ENCODE measurements at places on chromosomes 4 and X. TPM values are rescaled to one million over a fixed set of nuclear protein-coding genes. Genes with fewer than 3 reads are reported as not detected.

- no peaks in the 10 kb centered on the region for H3K27me3 ChIP-seq
- peak; percentile 72 for DNase-seq
- peaks cover 27% of the 10 kb centered on the region for H3K36me3 ChIP-seq
- H3K27ac ChIP-seq = peak overlapping the region; percentile 73
These were observed 93.4 kb downstream of the TMA16 start for GRCh38 chr4:163587867-163588266.

DNA sequence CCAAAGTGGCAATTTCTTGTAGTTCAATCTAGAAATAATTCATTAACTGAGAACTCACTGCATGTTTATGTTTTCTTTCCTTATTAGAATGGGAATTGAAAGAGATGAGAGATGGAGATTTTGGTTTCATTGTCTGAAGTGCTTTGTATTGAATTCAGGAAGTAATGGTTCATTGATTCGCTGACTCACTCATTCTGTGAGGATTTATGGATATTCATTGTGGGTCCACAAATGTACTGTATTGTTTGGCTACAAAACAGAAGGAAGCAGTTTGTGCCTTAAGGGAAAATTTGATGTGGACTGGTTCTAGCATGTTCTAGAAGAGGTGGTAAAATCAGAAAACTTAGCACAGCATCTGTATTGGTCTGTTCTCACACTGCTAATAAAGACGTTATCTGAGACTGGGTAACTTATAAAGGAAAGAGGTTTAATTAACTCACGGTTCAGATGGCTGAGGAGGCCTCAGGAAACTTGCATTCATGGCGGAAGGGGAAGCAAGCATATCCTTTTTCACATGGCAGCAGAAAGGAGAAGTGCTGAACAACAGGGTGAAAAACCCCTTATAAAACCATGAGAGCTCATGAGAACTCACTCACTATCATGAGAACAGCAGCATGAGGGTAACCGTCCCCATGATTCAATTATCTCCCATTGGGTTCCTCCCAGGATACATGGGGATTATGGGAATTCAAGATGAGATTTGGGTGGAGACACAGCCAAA, 132.3 kb upstream of the VCX3A start:
- no peaks in the 10 kb centered on the region for H3K36me3 ChIP-seq
- H3K27me3 ChIP-seq = no peaks in the 10 kb centered on the region
- peak overlapping the region; percentile 39 for H3K27ac ChIP-seq

DNA sequence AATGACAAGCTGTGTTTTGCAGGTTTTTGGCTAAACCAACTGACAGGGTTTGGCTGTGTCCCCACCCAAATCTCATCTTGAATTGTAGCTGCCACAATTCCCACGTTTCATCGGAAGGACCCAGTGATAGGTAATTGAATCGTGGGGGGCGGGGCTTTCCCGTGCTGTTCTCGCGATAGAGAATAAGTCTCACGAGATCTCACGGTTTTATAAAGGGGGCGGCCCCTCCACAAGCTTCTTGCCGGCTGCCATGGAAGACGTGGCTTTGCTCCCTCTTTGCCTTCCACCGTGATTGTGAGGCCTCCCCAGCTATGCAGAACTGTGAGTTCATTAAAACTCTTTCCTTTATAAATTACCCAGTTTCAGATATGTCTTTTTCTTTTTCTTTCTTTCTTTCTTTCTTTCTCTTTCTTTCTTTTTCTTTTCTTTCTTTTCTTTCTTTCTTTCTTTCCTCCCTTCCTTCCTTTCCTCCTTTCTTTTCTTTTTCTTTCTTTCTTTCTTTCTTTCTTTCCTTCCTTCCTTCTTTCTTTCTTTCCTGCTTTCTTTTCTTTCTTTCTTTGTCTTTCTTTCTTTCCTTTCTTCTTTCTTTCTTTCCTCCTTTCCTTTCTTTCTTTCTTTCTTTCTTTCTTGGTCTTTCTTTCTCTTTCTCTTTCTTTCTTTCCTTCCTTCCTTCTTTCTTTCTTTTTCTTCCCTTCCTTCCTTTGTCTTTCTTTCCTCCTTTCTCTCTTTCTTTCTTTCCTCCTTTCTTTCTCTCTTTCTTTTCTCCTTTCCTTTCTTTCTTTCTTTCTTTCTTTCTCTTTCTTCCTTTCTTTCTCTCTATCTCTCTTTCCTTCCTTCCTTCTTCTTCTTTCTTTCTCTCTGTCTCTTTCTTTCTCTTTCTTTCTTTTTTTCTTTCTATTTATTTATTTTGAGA, 54.8 kb downstream of the SHOX start:
- peaks cover 10% of the 10 kb centered on the region for H3K36me3 ChIP-seq
- H3K4me1 ChIP-seq = no peaks in the 10 kb centered on the region
- DNase-seq = no peak
- no peak overlapping the region for H3K4me3 ChIP-seq

DNA sequence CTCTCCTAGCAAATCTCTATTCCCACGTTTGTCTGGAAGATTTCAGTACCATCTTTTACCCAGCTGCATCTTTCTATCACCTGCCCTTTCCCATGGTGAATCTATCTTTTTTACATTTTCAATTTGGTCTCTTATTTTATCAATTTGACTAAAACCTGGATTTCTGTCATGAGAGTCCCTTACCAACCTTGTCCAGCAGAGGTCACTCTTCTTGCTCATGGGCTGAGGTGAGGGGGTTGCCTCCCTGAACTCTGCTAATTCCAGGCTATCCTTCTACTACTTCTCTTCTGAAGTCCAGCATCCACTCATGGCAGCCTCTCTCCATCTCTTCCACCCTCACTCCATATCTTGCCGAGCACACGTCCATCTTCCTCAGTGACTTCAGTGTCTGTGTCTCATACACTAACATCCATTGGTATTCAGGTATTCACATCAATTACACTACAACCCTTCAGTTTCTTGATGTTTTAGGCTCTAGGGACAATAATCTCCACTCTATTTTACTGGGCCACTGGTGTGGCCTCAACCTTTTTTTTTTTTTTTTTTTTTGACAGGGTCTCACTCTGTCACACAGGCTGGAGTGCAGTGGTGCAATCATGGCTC, 17.8 kb upstream of the ZNF827 start:
- no peaks in the 10 kb centered on the region for H3K36me3 ChIP-seq
- no peak overlapping the region for H3K27ac ChIP-seq
- peak; percentile 44 for DNase-seq
- no peaks in the 10 kb centered on the region for H3K27me3 ChIP-seq
- H3K4me3 ChIP-seq = no peak overlapping the region
- peaks cover 14% of the 10 kb centered on the region for H3K4me1 ChIP-seq

- no peak overlapping the region for H3K4me3 ChIP-seq
- H3K4me1 ChIP-seq = peaks cover 17% of the 10 kb centered on the region
- DNase-seq = no peak
- peaks cover 8% of the 10 kb centered on the region for H3K36me3 ChIP-seq
These were observed 2.0 kb downstream of the HSPA4L start for GRCh38 chr4:127783955-127784770.

- no peak overlapping the region for H3K4me3 ChIP-seq
- H3K27ac ChIP-seq = no peak overlapping the region
- no peaks in the 10 kb centered on the region for H3K4me1 ChIP-seq
- DNase-seq = no peak
- no peaks in the 10 kb centered on the region for H3K36me3 ChIP-seq
- H3K27me3 ChIP-seq = no peaks in the 10 kb centered on the region
These were observed 531.8 kb upstream of the GALNTL6 start for GRCh38 chr4:171281359-171281758.

- H3K27ac ChIP-seq = no peak overlapping the region
- H3K4me1 ChIP-seq = no peaks in the 10 kb centered on the region
- no peak overlapping the region for H3K4me3 ChIP-seq
- peaks cover 8% of the 10 kb centered on the region for H3K27me3 ChIP-seq
These were observed 241.4 kb upstream of the PGRMC2 start for GRCh38 chr4:128528793-128529553.

DNA sequence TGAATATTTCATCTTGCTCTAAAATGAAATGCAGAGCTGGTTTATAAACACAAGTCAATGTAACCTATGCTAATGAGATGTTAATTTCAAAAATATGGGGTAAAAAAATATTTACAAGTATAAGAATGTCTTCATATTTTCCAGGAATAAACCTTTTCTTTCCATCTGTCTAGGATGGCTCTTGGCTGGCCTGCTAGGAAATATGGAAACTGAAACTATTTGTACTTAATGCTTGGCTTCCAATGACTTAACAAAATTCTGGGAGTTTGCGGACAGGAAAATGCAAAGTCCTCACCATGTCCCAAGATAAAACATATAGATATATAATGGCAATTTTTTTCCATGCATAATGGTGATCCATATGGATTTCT, 168.1 kb downstream of the SCFD2 start:
- no peaks in the 10 kb centered on the region for H3K4me1 ChIP-seq
- H3K4me3 ChIP-seq = no peak overlapping the region
- H3K27me3 ChIP-seq = no peaks in the 10 kb centered on the region
- no peak for DNase-seq
- no peak overlapping the region for H3K27ac ChIP-seq

- H3K4me1 ChIP-seq = peaks cover 4% of the 10 kb centered on the region
- H3K27me3 ChIP-seq = peaks cover 9% of the 10 kb centered on the region
These were observed 65.9 kb upstream of the HPF1 start for GRCh38 chr4:169823685-169824084.

- no peaks in the 10 kb centered on the region for H3K27me3 ChIP-seq
- H3K4me3 ChIP-seq = no peak overlapping the region
- no peak for DNase-seq
- H3K27ac ChIP-seq = peak overlapping the region; percentile 52
These were observed 180.7 kb upstream of the PGRMC2 start for GRCh38 chr4:128468123-128468989.

DNA sequence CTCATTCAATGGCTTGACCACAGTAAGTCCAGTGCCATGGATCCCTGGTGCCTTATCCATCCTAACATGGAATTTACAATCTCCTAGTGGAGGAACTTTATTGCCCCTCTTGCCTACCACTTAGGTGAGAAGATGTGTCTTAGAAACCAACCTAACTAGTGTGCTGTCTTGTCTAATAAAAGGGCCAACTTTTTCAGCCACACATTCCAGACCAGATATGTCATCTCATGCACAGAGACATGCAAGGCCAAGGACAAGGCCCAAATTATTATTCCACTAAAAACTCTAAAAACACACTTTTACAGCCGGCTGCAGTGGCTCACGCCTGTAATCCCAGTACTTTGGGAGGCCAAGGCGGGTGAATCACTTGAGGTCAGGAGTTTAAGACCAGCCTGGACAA, 10.6 kb upstream of the PRDX4 start:
- H3K4me1 ChIP-seq = no peaks in the 10 kb centered on the region
- H3K27ac ChIP-seq = no peak overlapping the region
- no peaks in the 10 kb centered on the region for H3K27me3 ChIP-seq
- H3K36me3 ChIP-seq = no peaks in the 10 kb centered on the region

DNA sequence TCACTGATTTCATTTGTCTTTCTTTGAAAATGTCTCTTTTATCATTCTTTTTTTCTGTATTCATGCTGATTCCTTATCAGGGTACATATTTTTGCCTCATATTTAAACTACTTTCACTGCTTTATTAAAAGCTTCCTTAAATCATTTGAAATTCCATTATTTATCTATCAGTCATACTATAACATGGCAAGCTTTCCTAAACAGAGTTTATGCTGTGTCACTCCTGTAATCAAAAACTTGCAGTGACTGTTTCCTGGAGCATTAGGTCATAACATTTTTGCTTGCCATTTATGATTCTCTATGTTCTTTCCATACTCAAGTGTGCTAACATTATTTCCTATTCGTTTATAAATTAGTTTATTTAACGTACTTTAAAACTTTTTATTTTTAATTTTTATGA, 203.7 kb downstream of the BMPR1B start:
- H3K4me1 ChIP-seq = no peaks in the 10 kb centered on the region
- H3K27me3 ChIP-seq = no peaks in the 10 kb centered on the region
- no peaks in the 10 kb centered on the region for H3K36me3 ChIP-seq
- H3K4me3 ChIP-seq = no peak overlapping the region
- no peak for DNase-seq

- H3K27ac ChIP-seq = no peak overlapping the region
- peaks cover 10% of the 10 kb centered on the region for H3K4me1 ChIP-seq
- no peak for DNase-seq
- no peak overlapping the region for H3K4me3 ChIP-seq
- no peaks in the 10 kb centered on the region for H3K27me3 ChIP-seq
- H3K36me3 ChIP-seq = peaks cover 58% of the 10 kb centered on the region
These were observed 8.0 kb downstream of the MAN2B2 start for GRCh38 chr4:6582889-6583490.

GRCh38 chr4:150318971-150319370, 240.7 kb downstream of the DCLK2 start:
- H3K27me3 ChIP-seq = no peaks in the 10 kb centered on the region
- no peak for DNase-seq
- H3K27ac ChIP-seq = no peak overlapping the region
- no peaks in the 10 kb centered on the region for H3K4me1 ChIP-seq

DNA sequence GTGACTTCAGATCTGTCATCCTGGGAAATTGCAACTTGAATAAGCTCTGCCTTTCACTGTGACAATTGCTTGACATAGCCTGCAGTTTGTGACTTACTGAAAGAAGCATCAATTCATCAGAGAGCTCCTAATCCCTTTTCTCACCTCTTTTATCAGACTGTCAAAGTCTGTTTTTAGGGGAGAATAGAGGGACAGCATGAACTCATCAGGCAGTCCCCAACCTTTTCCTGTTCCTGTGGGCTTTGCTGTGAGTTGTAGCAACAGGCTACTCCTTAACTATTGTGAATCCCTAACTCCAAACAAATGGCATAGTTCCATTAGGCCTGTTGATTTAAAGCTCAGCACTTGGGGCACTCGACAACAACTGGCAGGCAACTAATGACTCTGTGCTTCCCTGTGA, 64.9 kb downstream of the DOCK11 start:
- H3K36me3 ChIP-seq = peaks cover 4% of the 10 kb centered on the region
- H3K4me1 ChIP-seq = no peaks in the 10 kb centered on the region

DNA sequence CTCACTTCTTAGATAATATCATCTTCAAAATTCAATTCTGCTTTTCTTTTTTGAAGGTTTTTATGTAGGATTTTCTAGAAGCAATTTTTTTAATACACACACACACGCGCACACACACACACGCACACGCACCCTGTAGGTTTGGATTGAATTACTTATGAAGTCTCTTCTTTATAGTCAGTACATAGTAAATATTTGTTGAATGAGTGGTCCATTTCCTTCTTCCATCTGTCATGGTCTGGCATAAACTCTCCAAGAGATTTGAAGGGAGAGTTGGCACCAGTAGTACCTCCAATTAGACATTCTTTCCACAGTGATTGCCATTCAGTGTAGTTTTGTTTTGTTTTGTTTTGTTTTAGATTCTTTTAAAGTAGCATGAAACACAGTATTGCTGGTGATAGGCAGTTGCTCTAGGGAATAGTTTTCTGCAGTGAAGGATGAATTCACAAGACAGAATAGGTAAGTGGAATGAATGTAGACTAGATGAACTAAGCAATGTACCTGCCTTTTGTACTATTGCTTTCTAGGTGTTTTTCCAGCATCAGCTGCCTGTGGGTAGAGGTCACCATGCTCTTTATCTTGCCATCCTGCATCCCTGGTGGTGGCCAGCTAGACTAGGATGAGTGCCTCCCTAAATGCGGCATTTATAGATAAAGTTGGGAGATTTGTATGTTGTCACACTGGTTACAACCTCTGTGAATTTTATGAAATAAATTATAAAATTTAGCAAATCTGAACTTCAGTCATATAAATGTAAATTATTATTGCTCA, 20.5 kb downstream of the PDLIM5 start:
- no peak overlapping the region for H3K4me3 ChIP-seq
- DNase-seq = no peak
- H3K36me3 ChIP-seq = no peaks in the 10 kb centered on the region
- no peaks in the 10 kb centered on the region for H3K27me3 ChIP-seq

Gene SOWAHD
- 8.9 TPM for polyA plus RNA-seq

Gene YY2
- polyA plus RNA-seq = 0.96 TPM

Gene HS6ST2
- not detected for polyA plus RNA-seq

Gene CPLX1
- not detected for polyA plus RNA-seq

Gene UCHL1
- polyA plus RNA-seq = 0.57 TPM

Gene BMX
- not detected for polyA plus RNA-seq

Gene SFRP2
- not detected for polyA plus RNA-seq

Gene GABRG1
- not detected for polyA plus RNA-seq

Gene VSIG1
- 0.38 TPM for polyA plus RNA-seq

Gene ADAMTS3
- polyA plus RNA-seq = not detected

Gene GLUD2
- 0.55 TPM for polyA plus RNA-seq
